ENCODE measurements at places on chromosomes 5 and 9. TPM values are rescaled to one million over a fixed set of nuclear protein-coding genes. Genes with fewer than 3 reads are reported as not detected.

The CDKN2A gene
- 15.9 TPM for total RNA-seq

The FBP1 gene
- 0.40 TPM for total RNA-seq

The PCDHGB1 gene
- not detected for total RNA-seq

The AIF1L gene
- 1.4 TPM for total RNA-seq

The ELOVL7 gene
- total RNA-seq = 0.99 TPM

The PCDHA5 gene
- not detected for total RNA-seq

GRCh38 chr5:10752451-10752850 lies 8.6 kb downstream of the DAP start:
- no peak for DNase-seq

DNA sequence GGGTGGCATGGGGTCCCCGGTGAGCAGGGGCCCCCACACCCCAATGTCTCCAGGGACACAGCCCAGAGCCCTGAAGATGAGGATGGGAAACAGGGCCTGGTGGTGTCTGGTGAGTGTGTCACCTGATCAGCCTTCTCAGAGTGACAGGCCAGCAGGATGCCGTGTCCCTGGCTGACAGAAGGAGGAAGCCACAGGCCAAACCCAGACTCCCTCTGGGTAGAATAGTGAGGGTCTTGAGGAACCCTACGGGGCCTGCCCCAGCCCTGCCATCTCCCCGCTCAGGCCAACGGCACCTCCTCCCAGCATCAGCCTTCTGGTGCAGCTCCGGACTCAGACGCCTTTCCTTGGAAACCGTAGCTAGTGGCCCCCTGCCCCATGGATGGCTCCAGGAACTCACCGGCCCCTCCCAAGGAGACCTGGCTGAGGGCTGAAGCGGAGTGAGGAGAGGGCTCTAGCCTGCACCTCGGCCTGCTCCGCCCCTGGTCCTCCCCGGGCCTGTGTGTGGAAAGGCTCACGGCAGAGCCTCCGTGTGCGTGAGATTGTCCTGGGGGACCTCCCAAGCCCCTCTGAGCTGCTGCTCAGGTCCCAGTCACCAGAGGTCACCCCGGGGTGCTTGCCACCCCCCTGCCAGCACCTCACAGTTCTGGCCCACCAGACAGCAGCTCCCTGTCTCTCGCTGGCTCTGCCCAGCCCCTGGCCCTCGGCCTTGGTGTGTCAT lies 6.0 kb downstream of the RALGDS start:
- DNase-seq = no peak

DNA sequence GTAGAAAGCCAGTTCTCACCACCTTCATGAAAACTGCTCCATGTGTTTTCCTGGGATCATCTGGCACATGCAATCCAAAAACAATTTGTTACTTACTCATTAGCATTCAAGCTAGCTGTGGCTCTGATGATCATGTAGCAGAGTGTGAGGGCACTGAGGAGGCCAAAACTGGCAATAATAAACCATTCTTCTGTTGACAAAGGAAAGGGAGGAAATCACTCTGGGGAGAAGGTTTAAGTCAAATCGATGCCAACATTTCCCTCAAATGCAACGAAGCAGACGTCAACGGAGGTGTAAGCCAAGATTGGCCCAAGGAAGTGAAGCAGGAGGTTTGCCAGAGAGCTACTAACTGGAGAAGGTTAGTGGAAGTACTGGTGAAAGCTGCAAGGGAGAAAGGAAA lies 55.7 kb upstream of the TBC1D9B start:
- no peak for DNase-seq

DNA sequence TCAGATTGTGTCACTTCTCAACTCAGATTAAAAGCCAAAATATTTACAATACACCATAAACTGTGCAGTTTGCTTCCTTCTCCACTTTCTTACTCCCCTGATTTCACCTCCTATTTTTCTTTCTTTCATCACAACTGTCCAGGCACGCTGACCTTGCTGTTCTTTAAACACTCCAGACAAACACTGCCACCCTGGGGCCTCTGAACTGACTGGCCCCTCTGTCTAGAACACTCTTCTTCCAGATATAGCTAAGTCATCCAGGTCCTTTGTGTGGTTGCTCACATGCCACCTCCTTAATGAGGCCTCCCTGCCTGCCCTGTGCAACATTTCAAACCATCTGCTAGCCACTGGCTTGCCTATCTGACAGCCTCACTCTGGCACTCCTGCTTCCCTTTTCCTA lies 46.6 kb downstream of the ATG10 start:
- DNase-seq = no peak

DNA sequence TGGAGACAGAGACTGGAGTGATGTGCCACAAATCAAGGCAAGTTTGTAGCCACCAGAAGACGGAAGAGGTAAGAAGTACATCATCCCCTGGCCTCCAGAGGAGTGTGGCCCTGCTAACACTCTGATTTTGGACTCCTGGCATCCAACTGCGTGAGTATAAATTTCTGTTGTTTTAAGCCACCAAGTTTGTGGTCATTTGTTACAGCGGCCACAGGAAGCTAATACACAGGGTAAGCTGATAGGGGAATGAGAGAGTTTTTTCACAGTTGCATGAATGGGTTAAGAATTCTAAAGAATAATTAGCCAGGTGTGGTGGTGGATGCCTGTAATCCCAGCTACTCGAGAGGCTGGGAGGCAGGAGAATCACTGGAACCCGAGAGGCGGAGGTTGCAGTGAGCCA lies 25.8 kb downstream of the SMIM3 start:
- DNase-seq = no peak

DNA sequence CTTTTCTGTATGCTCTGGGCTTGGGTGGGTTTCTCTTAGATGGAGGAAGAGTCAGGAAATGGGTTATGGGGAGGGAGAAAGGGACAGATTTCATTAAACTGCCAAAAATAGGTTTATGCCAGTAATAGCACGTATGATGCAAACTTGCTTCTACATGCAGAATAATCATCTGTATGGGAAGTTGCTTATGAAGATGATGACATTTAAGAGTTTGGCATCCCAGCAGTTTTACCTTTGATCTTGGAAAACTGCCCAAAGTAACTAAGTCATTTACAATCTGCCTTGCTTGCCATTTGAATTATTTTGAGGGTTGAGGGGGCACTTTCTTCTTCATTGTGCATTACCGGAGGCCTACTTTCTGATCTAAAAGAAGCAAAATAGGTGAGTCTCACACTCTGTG lies 282.9 kb upstream of the ANKRD55 start:
- no peak for DNase-seq

GRCh38 chr5:35884773-35885172 lies 28.1 kb downstream of the IL7R start:
- no peak for DNase-seq

GRCh38 chr9:123555646-123556045 lies 199.6 kb downstream of the CRB2 start:
- no peak for DNase-seq

- DNase-seq = no peak
Observed at GRCh38 chr5:44443172-44443571, 54.0 kb upstream of the FGF10 start.

DNA sequence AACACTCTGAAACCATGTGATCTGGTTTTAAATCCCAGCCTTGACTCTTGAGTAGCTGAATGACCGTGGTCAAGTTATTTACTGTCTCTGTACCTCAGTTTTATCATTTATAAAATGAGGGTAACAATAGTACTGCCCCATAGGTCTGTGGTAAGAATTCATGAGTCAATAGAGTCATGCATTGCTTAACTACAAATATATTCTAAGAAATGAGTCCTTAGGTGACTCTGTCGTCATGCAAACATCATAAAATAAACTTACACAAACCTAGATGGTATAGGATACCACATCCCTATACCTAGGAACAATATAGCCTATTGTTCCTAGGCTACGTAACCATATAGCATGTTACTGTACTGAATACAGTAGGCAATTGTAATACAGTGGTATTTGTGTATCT lies 20.3 kb upstream of the ABCA1 start:
- DNase-seq = no peak

GRCh38 chr5:135834639-135835529 lies at the start of gene SLC25A48:
Gene SLC25A48, plus strand, starts transcription at chr5:135834663. Its CDS starts 185 bp downstream, at chr5:135834848.
- DNase-seq = peak; percentile 37

GRCh38 chr9:35489313-35490154 lies at the start of gene RUSC2:
Gene RUSC2, plus strand, starts transcription at chr9:35490111. Its CDS starts 56,411 bp downstream, at chr9:35546522.
- DNase-seq = peak; percentile 64

DNA sequence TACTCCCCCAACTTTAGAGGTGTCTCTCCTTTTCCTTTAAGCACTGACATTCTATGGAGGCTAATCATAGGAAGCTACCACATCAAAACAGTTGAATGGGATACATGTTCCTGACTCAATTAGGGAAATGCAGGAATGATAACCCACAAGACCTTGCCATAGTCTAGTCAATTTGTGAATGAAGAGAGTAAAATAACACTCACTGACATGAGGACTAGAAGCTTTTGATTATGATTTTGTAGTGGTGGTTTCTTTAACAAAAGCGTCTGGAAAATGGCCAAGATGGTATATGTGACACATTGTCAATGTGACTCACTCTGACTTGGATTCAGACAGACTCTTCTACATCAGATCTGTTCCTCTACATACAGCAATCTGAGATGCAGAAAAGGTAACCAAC lies 13.7 kb upstream of the PRELID2 start:
- no peak for DNase-seq

- no peak for DNase-seq
Observed at GRCh38 chr5:21680196-21680595, 1172.9 kb downstream of the CDH12 start.

DNA sequence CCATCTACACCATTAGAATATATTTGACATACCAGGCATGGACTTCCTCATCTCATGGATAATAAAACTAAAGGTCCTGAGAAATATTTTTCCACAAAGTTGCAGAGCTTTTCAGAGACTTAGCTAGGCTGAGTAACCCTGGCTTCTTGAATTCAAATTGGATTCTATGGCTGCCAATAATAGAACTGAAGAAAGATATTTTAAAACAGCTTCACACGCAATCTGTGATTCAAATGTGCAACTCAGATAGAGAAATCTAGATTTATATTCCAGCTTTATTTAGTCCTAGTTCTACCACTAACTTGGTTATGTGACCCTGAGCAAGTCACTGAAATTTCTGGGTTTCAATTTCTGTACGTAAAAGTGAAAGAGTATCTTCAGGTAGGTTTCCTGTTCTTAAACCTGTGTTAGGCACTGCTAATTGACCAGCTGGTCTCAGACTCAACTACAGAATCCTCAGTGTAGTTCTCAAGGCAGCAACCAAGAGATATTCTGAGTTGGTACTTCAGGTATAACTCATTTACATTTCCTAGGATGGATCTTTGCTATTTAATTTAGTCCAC lies 235.3 kb downstream of the GABRB2 start:
- DNase-seq = no peak

Data from activated CD4-positive, alpha-beta T cell treated with anti-CD3 and anti-CD28 coated beads, Interleukin-2, amount 10 ng/mL, durations not matched to agents 7 days and 5 days (primary cell).